Thoracic aorta (tissue), 2 donors: ENCODE measurements at places on chromosomes 1 and 21. TPM values are rescaled to one million over a fixed set of nuclear protein-coding genes. Genes with fewer than 3 reads are reported as not detected.

DNA sequence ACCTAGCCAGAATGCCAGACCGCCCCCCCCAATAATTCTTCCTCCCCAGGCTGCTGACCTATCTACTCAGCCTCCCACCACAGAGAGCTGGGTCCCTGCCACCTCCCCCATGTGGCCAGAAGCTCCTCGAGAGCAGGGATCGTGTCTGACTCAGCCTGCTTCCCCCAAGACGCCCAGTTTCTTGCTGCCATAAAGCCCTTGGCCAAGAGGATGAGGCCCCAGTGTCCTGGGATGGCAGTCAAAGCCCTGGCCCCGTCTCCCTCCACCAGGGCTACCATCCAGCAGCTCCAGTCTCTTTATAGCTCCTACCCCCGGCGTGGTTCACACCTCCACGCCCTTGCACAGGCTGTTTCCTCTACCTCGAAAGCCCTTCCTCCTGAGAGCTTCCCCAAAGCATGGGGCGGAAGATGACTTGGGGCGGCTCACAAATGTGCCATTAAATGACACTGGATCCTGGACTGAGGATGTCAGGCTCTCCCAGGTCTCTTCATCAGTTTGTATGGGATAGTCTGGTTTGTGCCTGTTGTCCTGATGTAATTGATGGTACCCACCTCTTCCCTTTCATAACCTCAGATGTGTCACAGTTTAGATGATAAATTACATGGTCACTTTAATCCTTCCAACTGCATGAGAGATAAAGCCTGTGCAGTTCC is 13.2 kb downstream of the ADGRB2 start:
- H3K27me3 ChIP-seq, result no peaks in the 10 kb centered on the region
- H3K36me3 ChIP-seq, result no peaks in the 10 kb centered on the region
- H3K4me1 ChIP-seq, result peaks cover 33% of the 10 kb centered on the region
- DNase-seq, result no peak
- H3K4me3 ChIP-seq, result no peak overlapping the region
- no peak overlapping the region for H3K27ac ChIP-seq

DNA sequence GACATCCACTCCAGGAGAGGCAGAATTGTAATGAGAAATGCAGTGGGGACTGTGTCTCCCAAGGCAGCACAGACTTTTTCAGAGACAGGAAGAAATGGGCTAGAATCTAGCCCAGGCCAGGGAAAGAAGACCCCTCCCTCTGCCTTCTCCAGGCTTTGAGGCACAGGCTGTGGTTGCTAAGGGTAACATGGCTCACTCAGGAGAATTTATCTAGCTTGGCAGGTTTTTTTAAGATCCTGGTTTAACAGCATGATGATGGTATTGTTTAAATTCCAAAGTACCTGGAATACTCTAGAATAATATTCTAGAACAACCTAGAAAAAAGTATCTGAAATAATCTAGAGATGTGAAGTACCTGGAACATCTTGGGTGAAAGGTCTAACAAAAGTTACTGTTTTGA is 125.6 kb downstream of the URB2 start:
- no peaks in the 10 kb centered on the region for H3K27me3 ChIP-seq
- DNase-seq, result no peak
- H3K4me3 ChIP-seq, result no peak overlapping the region
- H3K27ac ChIP-seq, result no peak overlapping the region

DNA sequence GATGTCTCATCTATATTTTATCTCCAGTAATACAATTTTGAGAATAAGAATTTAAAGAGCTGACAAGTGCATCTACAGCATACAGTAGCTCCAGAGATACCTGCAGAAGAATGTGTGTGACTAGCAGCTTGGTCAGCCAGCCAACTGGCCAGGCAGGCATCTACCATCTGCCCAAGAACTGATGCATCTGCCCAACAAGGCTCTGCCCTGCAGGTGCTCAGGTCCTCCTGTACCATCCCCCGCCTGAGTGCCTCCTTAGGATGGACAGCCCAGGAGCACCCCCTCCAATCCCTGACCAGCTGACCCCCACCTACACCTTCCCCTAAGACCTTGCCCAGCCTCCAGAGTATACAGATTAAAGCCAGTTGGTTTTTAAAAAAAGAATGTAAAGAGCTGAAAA is 30.3 kb downstream of the TMEM69 start:
- no peaks in the 10 kb centered on the region for H3K27me3 ChIP-seq
- no peak for DNase-seq
- no peaks in the 10 kb centered on the region for H3K36me3 ChIP-seq

DNA sequence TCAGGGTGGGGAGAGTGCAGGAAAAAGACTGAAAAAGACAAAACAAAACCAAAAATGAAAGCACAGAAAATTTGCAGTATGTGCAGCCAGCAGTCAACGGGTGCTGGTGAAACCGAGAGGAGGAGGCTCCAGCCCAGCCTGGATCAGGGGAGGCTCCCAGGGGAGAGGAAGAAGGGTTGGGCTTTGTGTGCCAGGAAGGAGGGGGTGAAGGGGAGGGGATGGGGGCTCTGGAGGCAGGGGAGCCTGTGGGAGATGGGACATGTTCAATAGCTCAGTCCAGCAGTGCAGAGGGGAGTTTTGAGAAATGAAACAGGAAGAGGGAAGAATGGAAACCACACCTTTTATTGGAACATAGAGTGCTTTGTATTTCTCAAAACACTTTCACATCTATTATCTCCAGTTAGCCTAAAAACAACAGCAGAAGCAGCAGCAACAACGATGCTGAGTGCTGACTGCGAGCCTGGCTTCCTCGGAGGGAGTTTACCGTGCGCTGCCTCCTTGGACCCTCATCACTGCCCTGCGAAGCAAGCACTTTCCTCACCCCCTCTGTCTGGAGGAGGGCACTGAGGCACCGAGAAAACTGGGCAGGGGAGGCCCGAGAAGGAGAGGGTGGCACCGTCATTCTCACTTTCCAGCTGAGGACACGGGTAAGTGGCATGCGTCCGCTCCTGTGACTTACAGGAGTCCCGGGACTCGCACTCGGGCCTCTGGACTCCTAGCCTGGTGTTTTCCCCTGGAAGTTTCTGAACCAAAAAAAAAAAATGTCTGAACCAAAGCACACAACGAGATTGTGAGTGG is 62.9 kb downstream of the MDM4 start:
- no peak overlapping the region for H3K27ac ChIP-seq
- H3K27me3 ChIP-seq, result no peaks in the 10 kb centered on the region
- H3K36me3 ChIP-seq, result no peaks in the 10 kb centered on the region
- peaks cover 3% of the 10 kb centered on the region for H3K4me1 ChIP-seq
- peak overlapping the region; percentile 55 for H3K4me3 ChIP-seq

DNA sequence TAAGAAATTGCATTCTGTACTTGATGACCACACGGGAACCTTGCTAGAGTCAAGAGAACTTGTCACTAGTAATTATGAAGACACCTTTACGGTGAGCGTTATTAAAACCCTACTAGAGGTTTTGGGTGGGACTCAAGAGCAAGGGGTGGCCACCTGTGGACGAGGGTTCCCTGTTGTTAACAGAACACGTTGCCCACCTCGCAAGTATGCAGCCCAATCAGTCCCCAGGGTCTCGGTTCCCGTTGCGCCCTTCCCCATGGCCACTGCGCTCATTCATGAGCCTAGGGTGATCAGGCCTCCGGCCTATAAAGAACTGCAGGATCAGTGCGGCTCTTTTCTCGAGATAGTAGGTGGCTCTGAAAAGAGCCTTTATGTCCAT is 30.2 kb upstream of the RNF187 start:
- no peak for DNase-seq
- H3K4me3 ChIP-seq, result peak overlapping the region; percentile 71
- H3K27me3 ChIP-seq, result peaks cover 4% of the 10 kb centered on the region
- peak overlapping the region; percentile 20 for H3K27ac ChIP-seq
- H3K4me1 ChIP-seq, result peaks cover 3% of the 10 kb centered on the region

DNA sequence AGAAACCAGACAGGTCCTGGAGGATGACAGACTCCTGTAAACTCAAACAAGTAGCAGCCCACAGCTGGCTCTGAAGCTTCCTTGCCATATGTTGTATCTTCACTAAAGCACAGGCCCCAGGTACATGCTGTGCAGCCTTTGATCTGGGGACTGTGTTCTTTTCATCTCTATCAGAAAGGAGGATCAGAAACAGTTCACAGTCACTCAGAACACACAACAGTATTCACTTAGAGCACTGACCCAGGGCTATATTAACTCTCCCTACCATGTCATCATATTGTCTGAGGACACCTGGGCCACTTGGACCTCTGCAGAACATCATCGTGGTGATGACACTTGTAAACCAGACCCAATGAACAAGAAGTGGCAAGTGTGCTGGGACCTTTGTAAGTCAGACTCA is 222.0 kb downstream of the SETD4 start:
- DNase-seq, result no peak
- no peak overlapping the region for H3K27ac ChIP-seq
- no peaks in the 10 kb centered on the region for H3K4me1 ChIP-seq
- no peak overlapping the region for H3K4me3 ChIP-seq

GRCh38 chr1:153192697-153193096 is 10.5 kb upstream of the LELP1 start:
- no peaks in the 10 kb centered on the region for H3K36me3 ChIP-seq
- H3K4me1 ChIP-seq, result no peaks in the 10 kb centered on the region
- no peak overlapping the region for H3K4me3 ChIP-seq
- H3K27me3 ChIP-seq, result no peaks in the 10 kb centered on the region

- H3K27me3 ChIP-seq, result no peaks in the 10 kb centered on the region
- peak overlapping the region; percentile 51 for H3K4me3 ChIP-seq
- peaks cover 15% of the 10 kb centered on the region for H3K4me1 ChIP-seq
Measured at GRCh38 chr1:62746086-62746808, 37.7 kb upstream of the ATG4C start.

GRCh38 chr1:64295561-64295960 is 92.1 kb downstream of the UBE2U start:
- H3K27ac ChIP-seq, result no peak overlapping the region
- no peaks in the 10 kb centered on the region for H3K4me1 ChIP-seq
- no peak for DNase-seq
- H3K36me3 ChIP-seq, result no peaks in the 10 kb centered on the region
- H3K4me3 ChIP-seq, result no peak overlapping the region

DNA sequence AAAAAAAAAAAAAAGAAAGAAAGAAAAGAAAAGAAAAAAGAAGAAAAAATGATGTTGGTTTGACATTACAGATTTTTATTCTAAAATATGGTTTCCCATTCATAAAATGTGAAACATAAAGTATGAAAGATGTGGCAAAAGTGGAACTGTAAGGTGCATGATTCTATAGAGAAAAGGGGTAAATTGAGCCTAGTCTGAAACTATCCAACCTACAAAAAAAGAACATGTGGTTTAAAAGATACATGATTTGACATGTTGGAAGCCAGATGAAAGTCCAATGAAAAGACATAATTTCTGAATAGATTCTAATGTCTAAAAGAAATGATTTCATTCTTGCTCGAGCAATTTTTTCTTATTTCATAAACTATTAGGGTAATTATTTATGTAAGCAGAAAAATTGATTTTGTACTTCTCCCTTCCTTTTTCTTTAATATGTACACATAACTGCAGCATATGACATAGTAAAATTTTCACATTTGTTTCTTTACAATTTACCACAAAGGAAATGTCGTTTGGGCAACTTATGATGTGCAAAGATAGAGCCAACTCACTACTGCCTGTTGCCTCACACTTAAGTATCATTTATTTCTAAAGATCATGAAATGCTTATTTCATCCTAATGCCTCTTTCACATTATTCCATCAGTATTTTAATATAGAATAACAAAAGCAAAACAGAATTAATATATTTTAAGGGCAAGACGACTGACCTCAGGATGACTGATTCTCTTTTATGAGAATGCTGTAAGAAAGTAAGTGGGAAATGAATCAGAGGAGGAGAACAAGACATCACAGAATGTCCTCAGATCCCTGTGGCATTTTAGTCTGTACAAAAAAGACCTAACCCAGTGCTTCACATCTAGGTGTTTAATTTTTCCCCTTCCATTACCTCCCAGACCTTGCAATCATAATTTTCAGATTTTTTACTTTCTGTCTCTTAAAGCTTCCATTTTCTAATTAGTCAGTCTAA is 165.8 kb upstream of the HMCN1 start:
- no peak for DNase-seq
- no peaks in the 10 kb centered on the region for H3K27me3 ChIP-seq
- no peaks in the 10 kb centered on the region for H3K36me3 ChIP-seq
- no peak overlapping the region for H3K4me3 ChIP-seq

DNA sequence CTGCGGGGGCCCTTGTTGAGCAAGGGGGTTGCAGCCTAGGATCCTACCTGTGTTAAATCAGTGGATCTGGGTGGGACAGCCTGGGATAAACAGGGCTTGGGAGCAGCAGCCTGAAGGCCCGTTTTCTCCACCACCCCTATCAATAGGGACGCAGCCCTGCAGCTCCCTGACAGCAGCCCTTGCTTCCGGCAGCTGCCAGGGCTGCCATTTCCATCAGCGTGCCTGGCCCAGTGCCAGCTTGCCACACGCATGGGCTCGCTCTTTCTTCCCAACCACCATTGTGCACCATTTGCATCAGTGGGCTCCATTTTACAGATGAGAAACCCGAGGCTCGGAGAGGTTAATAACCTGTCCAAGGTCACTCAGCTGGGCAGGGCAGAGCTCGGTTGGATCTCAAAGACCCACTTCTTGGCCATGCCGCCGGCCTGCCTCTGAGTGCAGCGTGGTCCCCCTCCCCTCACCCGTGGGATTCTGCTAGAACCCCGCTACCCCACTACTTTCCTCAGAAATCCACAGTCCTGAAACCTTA is 3.8 kb downstream of the WNT4 start:
- peaks cover 6% of the 10 kb centered on the region for H3K4me1 ChIP-seq
- H3K27ac ChIP-seq, result no peak overlapping the region
- DNase-seq, result no peak
- H3K4me3 ChIP-seq, result no peak overlapping the region
- no peaks in the 10 kb centered on the region for H3K27me3 ChIP-seq

DNA sequence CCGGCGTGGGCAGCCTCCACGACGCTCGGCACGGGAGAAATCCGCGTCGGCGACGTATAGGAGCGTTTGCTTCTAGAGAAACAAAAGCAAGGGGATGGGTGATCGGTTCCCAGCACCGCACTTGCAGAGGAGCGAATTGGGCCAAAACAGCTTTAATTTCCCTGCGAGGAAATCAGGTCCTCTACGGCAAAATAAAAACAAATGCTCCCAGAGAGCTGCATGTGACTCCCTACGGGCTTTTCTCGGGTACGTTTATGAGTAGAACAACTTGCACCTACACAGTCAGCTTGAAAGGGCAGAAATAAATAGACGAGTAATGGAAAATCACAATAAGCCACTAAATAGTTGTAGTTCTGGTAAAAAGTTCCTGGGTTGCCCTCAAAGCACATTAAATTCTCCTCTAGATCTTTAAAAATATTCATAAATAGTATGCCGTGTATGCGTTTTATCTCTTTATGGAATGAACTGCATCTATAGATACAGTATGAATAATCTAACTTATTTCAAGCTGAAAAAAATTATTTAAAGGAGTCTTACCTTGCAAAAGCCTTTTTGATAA is 1.2 kb downstream of the NHLH2 start:
- DNase-seq, result no peak
- peaks cover 19% of the 10 kb centered on the region for H3K4me1 ChIP-seq
- peaks cover 30% of the 10 kb centered on the region for H3K27me3 ChIP-seq
- peak overlapping the region; percentile 33 for H3K27ac ChIP-seq

Gene FCGR1A
- total RNA-seq, result 15.8 TPM

Gene ATP1B1
- total RNA-seq, result 19.4 TPM

Gene DNAI4
- total RNA-seq, result 5.9 TPM

Gene GBP3
- 44.7 TPM for total RNA-seq

Gene CAPN8
- total RNA-seq, result 17.5 TPM
